Renal cortical epithelial cell (primary cell): ENCODE measurements at places on chromosomes 7 and 10. TPM values are rescaled to one million over a fixed set of nuclear protein-coding genes. Genes with fewer than 3 reads are reported as not detected.

BLNK gene
- 0.35 and 2.8 TPM in 2 replicates for total RNA-seq

PON1 gene
- total RNA-seq: not detected in 2 replicates

GRCh38 chr7:106583100-106583499, 77.9 kb downstream of the CCDC71L start:
- no peak for DNase-seq

- no peak for DNase-seq
These were observed 503.3 kb downstream of the SORCS1 start for GRCh38 chr10:106661133-106661766.

DNA sequence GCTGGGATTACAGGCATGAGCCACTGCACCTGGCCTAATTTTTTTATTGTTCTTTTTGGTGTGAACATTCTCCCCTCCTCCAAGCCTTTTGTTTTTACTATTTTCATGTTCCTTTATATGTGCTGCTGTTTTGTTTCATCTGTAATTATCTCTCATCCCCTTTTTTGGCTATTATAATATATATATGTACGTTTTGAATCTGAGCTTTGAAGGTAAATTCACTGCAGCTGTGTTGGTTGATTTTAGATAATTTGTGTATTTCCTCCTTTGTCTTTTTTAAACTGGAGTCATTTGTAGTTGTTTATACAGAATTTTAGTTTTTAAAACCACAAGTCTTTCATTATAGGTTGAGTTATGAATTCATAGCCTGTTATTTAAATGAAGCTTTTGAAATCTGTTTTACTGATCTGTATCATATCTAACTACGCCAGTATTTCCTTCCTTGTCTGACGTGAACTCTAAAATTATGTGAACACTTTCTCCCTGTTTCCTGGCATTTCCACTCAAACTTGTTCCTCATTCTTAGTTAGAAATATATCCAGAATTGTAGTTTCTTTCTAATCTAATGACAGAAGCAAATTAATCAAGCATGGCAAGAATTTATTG, 54.9 kb downstream of the PTEN start:
- no peak for DNase-seq

DNA sequence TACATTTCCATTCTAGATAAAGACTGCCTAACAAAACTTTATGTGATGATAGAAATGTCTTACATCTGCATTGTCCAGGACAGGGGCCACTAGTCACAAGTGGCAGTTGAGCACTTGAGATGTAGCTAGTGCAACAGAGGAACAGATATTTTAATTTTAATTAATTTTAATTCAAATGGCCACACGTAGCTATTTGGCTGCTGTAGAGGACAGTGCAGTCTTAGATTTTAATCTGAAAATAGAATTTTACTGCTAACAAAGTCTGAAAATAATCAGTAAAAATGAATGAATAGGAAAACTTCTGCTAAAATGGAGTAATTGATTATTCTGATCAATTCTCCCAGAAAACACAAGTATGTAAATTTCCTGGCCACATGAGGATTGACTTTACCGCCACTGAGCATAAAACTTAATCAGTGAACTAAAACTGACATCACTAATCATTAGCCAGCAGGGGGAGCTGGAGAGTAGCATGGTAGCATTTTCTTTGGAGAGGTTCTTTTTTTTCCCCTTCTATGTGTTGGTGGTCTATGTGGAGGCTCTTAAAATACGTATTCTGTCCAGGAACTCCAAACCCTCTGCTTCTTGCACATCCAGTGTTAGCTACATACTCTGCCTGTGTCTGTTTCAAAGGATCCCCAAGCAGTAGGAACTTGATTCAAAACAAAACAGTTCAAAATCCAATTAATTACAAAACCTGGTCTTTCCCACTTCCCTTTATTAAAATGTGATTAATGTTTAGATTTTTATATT, 52.1 kb downstream of the TSPAN12 start:
- peak; percentile 67 for DNase-seq

GRCh38 chr7:113279256-113279655, 160.9 kb upstream of the SMIM30 start:
- no peak for DNase-seq
